ENCODE measurements at places on chromosomes 16 and 17.

GRCh38 chr16:66972983-66973382 lies 11.9 kb downstream of the CES3 start:
- no peak for DNase-seq

DNA sequence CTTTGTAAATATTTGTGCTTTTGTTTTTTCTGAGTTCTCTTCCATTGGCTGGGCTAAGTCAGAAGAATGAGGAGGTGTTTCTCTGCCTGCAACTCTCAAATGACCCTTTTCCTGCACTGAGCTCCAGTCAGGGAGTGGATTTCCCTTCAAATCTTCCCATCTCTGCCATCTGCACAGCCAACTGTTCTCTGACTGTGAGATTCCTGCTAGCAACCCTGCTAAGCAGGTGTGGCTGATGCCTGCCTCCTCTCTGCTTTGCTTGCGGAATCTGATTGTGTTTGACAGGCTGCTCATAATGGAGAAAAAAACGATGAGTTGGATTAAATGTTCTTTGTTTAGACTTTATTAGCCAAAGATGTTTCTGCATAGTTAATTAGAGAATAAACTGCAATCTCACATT lies 519.8 kb downstream of the TMEM114 start:
- DNase-seq = no peak

DNA sequence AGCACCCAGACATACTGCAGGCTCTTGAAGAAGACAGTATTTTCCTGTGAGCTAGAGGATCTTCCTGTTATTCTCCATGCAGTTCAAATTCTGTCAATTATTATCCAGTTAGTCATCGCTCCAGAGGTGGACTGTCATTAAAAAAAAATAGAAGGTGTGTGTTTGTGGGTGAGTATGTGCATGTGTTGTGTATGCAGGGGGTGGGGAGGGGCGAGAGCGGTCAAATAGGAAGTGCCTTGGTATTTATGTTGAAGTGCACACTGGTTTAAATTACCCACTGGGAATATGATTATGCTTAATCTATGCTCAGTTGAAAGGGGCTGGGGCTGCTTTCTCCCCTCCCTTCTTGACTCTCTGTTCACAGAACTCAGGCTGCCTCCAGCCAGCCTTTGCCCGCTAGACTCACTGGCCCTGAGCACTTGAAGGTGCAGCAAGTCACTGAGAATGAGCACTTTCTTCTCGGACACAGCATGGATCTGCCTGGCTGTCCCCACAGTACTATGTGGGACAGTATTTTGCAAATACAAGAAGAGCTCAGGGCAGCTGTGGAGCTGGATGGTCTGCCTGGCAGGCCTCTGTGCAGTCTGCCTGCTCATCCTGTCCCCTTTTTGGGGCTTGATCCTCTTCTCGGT lies at the start of gene HSD17B2:
Gene HSD17B2 (plus strand): TSS at position 273 of the 632 bp plus-strand sequence. CDS start 172 bp downstream, at position 445.
- DNase-seq = no peak

- DNase-seq = no peak
These were observed 291.6 kb upstream of the TNRC6C start for GRCh38 chr17:77666881-77667395.

DNA sequence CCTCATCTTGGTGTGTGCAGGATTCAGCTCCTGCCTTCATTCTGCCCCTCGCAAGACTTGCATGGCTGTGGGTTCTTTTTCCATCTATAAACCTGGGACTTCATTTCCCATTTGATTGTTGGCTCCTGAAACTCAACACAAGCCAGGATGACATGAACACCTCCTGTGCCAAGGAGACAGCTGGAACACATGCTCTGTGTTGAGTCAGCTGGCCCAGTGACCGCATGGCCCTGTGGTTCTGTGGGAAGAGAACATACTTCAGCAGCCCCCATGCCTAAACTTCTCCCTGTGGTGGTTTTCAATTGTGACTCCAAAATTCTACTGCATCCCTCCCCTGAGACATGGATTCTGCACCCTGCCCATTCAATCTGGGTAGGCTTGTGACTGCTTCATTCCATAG lies 57.9 kb upstream of the FOXF1 start:
- DNase-seq = no peak

- no peak for DNase-seq
These were observed 25.9 kb upstream of the FOXJ1 start for GRCh38 chr17:76166906-76167305.

DNA sequence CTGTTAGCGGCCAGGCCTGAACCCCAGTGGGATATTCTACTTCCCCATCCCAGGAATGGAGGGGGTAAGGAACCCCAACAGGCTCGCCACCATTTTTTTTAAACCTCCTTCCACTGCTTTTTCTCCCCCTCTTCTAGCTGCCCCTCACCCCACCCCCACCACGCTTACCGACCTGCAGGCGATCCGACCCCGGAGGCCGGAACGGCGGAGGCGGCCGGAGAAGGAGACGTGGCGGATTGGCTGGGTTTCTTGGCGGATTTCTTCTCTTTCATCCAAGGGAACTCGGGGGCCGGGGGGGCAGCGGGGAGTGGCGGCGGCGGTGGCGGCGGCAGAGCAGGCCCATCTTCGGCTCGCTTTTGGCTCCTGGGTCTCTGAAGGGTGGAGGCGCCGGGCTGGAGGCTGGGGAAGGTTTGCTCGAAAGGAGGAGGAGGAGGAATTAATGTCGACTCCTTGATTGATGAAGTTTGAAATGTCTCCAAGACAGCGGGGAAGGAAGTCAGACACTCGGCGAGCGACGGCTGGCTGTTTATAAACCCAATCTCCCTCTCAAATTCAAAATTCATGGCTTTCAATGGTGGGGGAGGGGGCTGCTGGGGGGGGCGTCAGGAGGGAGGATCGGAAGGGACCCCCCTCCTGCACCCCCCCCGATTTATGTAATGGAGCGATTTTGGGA lies 424 bp downstream of the HOXB2 start:
- DNase-seq = no peak

DNA sequence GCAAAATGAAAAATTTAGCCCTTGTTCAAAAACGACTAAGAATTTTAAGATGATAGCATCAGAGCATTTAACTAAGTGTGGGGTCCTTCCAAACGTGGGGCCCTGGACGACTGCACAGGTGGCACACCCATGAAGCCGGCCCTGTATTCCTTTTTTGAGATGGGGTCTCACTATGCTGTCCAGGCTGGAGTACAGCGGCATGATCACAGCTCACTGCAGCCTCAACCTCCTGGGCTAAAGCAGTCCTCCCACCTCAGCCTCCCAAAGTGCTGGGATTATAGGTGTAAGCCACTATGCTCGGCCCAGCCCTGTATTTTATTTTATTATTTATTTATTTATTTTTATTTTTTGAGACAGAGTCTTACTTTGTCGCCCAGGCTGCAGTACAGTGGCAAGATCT lies 90.7 kb upstream of the CDC42EP4 start:
- no peak for DNase-seq

- no peak for DNase-seq
These were observed 17.4 kb downstream of the ZNF423 start for GRCh38 chr16:49838441-49839016.

DNA sequence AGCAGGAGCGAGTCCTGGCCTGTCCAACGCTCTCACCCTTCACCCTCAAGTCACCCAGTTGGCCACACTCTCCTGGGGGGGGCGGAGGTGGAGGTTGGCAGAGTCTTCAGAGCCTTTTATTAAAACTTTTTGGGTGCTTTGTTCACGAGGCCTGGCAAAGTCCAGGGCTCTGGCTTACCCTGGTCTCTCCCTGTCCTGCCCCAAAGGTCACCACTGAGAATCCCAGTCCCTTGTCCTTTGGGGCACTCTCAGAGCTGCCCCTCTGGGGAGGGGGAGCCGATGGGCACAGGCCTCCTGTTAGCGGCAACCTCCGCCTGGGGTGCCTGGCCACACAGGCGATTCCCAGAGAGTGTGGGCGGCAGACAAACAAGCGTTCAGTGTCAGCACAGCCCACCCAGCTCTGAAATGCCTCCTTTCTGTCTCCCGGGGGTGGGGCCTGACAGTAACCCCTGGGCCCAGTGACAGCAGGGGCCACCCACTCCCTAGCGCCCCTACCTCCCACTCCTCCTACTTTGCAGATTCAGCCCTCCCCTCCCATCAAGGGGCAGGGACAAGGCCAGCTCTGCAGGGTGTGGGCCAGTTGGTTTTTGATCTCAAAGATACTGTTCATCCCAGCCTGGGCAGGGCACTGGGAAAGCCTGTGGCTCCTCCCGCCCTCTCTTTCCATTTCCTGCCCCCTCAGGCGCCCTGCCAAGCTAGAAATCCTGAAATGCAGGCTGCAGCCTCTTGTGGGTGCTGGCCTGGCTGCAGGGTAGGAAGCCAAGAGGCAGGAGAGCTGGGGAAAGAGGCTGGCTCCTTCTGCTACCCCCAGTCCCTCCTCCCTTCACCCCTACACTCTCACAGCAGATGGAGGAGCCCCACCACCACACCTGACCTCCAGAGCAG lies 36.6 kb upstream of the EMP2 start:
- peak; percentile 91 for DNase-seq

- no peak for DNase-seq
These were observed 1.4 kb downstream of the MMD start for GRCh38 chr17:55420067-55420775.

GRCh38 chr17:64164596-64165285 lies 34.8 kb upstream of the ERN1 start:
- DNase-seq = no peak

GRCh38 chr16:12484972-12485371 lies 318.7 kb downstream of the CPPED1 start:
- DNase-seq = peak; percentile 28

GRCh38 chr17:7308625-7309433 lies 1.4 kb downstream of the EIF5A start:
- peak; percentile 44 for DNase-seq

GRCh38 chr17:19304209-19304608 lies 58.3 kb downstream of the B9D1 start:
- DNase-seq = no peak

- DNase-seq = no peak
These were observed 928 bp downstream of the CASKIN2 start for GRCh38 chr17:75514299-75514918.

- DNase-seq = no peak
These were observed 28.4 kb downstream of the SIAH1 start for GRCh38 chr16:48356633-48357376.

DNA sequence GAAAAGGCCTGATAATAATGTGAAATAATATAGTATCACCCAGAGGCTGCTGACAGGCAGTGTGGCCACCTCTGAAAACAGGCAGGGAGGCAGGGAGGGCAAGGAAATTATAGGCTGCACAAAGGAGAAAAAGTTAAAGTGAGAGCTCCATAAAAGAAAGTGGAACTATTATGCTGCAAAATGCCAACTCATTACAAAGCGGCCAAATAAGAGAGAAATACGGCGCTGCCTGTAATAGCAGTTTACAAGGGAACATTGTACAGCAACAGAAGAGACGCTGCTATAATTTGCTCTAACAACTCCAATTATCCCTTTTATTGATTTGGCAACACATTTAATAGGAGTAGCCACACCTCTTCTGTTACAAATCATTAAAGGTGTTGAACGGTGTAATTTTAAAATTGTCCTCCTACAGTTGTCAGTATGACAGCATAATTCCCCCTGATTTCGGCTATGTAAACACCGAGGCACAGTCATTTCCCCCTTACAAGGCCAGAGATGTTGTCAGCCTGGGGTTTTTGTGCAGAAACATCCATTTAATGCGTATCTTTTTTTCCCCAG lies 120.3 kb downstream of the MRM1 start:
- no peak for DNase-seq

DNA sequence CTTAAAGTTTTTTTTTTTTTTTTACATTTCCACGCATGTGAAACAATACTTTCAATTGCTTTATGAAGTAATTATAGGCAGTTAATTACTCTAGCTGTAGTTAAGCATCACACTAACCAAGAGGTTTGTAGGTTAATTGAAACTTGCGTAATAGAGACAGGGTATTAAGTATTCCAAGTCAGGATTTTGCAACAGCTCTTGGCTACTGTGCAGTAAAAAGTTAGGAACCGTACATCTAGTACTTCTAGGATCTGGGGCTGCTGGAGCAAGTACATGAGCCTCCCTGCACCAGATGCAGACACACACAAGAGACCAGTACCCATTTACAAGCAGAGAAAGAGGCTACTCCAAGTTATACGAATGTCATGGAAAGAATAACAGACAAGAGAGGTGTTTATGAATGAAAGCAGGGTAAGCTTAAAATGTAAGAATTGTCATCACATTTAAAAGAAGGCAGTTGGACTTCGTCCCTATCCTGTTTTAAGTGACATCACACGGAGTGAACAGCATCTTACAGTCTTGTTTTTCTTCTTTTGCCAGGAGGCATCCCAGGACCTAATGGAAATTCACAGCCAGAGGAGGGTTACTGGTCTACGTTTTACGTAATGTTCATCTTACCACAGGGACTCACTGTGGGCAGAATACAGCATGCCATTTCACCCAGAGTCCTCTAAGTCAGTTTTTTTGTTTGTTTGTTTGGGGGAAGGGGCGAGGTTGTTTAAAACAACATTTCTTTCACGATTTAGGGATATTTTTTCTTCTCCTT lies 379.6 kb upstream of the PSMD7 start:
- no peak for DNase-seq

DNA sequence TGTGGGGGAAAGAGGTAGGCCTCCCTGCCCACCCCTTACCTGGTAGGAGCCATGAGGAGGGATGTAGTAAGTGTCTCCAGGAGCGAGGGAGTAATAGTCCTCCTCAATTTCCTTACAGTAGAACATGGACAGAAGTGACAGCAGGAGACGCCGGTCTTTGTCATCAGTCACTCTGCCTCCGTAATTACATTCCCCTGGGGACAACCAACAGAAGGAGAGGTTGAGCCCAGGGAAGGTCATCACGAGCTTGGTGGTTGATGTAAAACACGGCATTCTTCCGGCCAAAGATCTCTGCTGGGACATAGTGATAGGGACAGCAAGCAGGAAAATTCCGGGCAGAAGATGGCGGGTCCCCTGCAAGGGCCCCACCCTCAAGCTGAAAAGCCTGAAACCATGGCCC lies 47.9 kb downstream of the LYRM1 start:
- DNase-seq = no peak
